ENCODE measurements at places on chromosomes 3 and 15.

DNA sequence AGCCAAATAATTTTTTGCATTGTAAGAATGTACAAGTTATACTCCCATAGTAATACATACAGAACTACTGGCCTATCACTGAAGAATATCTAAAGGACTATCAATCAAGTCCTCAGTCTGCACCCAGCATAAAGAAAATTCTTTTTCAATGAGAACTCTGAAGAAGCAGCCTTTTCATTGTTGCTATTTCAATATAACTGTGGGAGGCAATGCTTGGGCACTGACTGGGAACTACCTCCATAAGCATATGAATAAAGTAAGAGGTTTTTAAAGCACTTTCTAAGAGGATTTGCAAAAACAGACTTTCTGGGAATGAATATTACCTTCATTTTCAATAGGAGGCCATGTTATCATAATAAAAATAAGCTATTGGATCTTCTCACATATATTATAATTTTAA lies 24.6 kb upstream of the NECTIN3 start:
- DNase-seq = no peak

DNA sequence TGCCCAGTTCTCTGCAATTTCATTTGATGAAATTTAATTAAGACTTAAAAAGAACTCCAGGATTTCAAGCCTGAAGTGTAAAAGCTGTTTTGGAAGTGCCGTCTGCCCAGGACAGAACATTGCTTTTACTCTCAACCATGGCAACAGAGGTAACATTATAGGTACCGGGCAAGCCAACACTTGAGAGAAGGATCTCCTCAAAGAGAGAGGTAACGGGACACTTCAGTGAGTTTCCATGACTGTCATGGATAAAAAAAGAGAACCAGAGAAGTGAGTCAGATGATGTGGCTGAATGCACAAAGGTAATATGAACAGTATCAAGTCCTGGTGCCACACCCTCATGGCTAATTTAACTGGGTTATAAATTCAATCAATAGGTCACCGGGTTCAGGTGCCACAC lies 130.2 kb upstream of the LMOD3 start:
- no peak for DNase-seq

DNA sequence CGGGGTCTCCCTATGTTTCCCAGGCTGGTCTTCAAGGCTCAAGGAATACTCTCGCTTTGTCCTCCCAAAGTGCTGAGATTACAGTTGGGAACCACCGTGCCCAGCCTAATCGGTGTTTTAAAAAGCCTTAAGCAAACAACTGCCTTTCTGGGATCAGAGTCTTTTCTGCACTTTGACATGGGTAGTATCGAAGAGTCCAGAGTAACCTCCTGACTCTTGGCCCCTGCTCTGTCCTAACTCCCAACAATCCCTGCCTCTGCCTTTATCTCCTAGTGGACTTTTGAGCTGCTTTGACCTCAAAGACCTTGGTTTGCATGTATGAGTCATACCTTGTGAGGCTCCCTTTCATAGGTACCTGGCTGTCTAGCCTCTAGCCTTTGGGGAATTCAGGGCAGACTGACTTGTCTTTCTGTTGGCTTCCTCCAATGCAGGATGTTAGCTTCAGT lies 21.0 kb upstream of the HACD2 start:
- DNase-seq = no peak

GRCh38 chr3:149209431-149209830 lies 12.2 kb downstream of the CP start:
- DNase-seq = no peak

DNA sequence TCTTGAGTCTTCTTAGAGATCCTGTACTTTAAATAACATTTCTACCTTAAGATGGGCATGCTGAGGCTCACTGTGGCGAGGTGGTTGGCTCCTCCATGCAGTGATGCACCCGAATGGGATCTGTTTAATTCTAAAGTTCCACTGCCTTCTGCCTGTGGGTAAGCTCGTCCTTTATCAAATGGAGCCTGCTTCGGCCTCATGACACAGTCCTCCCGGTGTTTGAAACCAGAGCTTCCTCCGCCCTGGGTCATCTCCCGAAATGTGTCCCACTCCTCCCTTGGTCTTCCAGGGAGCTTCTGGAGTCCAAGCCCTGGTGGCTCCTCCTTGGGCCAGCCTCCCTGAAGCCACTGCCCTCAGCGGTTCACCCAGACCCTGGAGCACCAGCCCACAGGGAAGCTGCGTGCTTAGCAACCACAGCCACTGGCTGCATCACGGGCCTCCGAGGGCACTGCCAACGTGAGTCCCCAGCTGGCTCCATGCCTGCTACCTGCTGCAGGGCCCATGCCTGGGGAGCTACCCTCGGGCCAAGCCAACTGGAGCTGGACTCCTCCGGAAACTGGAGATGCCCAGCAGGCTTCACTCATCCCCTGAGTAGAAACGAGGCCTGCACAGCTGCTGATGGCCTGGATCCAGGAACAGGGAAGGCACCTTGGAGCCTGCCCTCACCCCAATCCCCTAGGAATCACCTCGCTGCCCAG lies 3.3 kb downstream of the RHCG start:
- DNase-seq = no peak

DNA sequence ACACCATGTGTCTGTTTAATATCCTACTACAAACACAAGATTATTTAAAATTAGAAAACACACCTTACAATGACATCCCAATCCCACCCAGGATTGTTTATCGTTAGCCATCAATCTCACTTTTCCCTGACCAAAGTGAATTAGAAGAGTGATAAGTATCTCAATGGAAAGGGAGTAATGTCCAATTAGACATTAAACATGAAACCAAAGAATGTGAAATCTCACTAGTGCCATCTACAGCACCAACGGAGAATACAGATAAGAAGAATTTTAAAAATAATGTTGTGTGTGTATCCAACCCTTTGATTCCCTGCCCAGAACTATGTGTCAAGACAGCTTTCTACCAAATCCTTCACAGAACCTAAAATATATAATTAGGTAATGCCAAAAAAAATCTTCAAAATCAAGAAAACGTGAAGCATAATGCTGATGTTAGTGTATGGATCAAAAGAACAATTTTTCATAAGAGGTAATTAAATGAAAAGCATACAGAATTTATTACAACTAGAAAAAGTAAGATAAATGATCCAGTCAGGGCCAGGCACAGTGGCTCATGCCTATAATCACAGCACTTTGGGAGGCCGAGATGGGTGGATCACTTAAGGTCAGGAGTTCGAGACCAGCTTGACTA lies 64.2 kb downstream of the SCAPER start:
- DNase-seq = no peak

DNA sequence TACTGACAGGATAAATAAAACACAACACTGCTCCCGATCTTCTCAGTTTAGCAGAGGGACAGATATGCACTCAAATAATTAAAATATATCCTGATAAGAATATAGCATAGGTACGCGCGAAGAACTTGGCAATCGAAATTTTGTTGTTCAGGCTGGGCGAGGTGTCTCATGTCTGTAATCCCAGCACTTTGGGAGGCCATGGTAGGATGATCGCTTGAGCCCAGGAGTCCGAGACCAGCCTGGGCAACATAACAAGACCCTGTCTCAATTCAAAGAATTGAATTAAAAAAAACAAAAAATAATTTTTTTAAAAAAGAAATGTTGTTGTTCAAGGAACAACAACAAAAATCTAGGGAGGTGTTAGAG lies 7.6 kb downstream of the B2M start:
- no peak for DNase-seq

DNA sequence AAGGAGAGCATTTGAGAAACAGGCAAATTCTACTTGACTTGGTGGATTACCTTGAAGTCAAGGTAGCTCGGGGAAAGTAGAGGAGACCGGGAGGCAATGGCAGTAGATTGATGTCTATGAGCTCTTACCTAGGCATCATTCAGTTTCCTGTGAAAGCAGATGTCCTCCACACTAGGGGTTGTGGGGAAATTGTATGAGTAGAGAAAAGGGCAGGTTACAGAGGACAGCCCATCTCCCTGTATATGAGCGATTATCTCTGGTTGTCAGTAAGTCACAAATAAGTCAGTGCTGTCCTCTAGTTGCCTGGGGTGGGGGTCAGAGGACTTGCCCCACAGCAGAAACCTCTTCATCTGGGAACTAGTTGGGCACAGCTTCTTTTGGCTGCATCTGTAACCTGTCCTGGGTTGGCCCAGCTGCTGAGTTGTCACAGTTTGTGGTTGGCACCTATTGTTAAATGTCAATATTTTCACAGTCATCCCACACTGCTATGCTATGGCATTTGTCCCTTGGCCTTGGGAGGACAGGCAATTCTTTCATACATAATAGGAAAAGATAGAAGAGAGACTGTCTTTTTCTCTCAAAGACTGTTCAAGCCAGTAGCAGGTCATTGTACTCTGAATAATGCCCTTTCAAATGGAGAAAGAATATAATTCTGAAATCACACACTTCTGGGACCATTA lies 53.6 kb upstream of the LRRFIP2 start:
- DNase-seq = no peak

- DNase-seq = no peak
Observed at GRCh38 chr15:70385052-70385451, 287.3 kb upstream of the TLE3 start.

- DNase-seq = no peak
Observed at GRCh38 chr3:49217688-49218470, 46.5 kb downstream of the KLHDC8B start.

Data from CD14-positive monocyte (primary cell).